ENCODE measurements at places on chromosomes 6 and 20.

DNA sequence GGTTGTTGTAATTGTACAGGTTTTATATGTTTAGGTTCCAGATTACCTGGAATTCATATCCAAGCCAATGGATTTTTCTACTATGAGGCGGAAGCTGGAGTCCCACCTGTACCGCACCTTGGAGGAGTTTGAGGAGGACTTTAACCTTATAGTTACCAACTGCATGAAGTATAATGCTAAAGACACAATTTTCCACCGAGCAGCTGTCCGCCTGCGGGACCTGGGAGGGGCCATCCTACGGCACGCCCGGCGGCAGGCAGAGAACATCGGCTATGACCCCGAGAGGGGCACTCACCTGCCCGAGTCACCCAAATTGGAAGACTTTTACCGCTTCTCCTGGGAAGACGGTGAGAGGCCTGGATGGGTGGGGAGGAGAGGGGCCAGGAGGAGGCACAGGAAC, 13.6 kb downstream of the BRPF3 start:
- DNase-seq: no peak

- DNase-seq: peak; percentile 79
These were observed 45.3 kb upstream of the PRELID3B start for GRCh38 chr20:59087829-59088433.

DNA sequence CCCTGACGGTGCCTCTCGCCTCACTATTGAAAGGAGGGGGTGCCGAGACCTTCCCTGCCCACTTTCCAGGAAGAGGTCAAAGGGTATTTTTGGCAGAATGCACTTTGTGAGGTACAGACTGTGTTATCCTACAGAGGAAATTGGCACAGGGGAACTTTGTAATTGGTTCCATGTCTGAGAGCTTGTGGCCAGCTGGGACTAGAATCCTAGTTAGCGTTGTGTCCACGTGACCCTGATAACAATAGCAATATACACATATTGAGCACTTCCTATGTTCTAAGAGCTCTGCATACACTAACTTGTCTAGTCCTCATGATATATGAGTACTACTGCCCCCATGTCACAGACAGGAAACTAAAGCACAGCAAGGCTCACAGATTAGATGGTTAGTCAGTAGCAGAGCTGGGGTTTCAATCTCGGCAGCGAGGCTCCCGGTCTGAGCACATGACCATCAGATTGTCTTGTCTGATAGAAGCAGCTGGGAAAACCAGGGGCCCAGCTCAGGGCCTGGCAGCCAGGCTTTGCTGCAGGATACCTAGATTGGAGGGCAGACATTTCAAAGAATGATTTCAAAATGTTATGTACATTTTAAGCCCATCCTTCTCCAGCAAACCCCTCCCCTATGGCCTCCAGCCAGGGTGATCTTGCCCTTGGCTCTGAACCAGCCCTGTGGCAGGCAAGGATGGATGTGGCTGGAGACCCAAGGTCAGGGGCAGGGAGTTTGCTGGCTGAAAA, 1.4 kb downstream of the MAPK13 start:
- peak; percentile 68 for DNase-seq

DNA sequence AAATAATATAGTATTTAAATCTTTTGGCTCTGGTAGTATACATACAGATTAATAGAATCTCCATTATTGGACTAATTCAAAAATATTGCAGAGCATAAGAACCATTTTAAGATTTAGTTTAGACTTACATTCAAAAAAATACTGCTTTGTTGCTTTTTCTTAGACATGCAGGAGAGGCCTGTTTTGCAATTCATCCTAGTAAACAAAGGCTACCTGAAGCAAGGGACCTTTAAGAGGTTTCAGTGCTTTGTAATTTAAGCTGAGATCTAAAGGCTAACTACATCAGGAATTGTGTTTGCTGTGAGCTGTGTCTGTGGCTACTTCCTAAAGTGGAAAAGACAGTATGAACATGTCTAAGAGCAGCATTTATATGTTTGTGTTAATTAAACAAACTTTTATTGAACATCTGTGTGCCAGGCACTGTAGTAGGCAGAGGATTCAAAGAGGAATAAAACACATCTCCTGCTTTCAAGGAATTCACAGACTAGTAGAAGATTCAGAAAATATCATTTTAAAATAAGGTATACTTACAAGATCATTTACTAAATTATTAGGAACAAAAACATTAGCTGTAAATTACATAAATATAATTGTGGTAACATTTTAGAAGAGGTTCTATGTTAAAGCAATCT, 29.1 kb upstream of the CALHM6 start:
- DNase-seq: no peak

DNA sequence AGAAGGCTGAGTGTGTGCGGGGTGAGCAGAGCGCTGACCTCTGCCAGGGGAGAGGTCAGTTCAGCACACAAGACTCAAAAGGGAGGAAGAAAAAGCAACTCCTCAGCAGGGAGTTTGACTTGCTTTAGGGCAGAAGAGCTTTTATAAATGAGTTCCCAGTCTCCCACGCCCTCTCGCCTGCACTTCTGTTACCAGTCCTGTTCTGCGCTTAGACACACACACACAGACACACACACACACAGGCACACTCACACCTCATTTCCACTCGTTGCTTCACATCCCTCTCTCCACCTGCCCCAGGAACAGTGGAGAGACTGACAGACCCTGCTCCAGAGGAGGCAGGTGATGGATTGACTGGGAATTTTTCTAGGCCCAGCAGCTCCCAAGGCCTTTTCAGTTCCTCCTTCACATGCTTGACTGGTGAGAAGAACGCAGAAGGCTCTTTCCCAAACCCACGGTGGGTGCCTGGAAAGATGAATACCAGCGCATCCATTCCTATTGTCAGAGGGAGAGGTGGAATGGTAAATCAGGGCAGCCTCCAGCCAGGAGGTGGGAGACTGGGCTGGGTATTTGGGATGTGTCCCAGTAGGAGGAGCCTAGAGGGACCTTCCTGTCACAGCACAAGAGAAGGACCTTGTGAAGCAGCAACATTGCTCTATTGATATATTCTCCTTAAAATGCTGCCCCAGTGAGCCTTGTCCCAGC, 43.7 kb downstream of the JAG1 start:
- no peak for DNase-seq

DNA sequence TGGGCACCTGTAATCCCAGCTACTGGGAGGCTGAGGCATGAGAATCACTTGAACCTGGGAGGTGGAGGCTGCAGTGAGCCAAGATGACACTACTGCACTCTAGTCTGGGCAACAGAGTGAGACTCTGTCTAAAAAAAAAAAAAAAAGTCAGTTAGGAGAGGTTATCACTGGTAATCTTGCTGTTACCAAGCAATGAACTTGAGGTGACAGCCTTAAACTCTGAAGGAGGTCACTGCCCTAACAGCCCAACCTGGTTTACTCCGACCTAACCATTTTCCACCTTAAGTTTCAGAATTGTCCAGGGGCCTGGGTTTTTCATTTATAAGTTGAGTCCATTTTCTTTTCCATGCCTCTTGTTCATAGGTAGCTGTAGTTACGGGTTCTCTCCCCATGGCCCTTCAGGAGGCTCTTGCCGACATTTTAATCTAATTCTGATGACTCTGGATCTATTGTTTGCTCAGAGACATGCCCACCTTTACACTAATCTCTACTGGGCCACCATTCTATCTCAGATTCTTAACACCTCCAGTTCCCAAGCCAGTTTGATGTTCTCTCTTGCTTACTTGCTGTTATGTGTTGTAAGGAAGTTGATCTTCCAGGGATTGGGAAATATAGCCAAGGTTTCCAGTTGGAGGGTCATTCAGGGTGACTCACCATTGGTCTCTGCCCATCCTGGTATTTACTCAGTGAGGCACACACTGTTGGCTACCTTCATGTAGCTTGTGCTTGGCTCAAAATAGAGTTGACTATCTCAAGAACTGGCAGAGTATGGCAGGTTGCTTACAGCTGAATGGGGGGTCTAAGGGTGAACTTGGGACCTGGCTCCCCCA, 29.1 kb downstream of the SHLD1 start:
- no peak for DNase-seq

- DNase-seq: no peak
These were observed 37.1 kb downstream of the AFG1L start for GRCh38 chr6:108331982-108332381.

DNA sequence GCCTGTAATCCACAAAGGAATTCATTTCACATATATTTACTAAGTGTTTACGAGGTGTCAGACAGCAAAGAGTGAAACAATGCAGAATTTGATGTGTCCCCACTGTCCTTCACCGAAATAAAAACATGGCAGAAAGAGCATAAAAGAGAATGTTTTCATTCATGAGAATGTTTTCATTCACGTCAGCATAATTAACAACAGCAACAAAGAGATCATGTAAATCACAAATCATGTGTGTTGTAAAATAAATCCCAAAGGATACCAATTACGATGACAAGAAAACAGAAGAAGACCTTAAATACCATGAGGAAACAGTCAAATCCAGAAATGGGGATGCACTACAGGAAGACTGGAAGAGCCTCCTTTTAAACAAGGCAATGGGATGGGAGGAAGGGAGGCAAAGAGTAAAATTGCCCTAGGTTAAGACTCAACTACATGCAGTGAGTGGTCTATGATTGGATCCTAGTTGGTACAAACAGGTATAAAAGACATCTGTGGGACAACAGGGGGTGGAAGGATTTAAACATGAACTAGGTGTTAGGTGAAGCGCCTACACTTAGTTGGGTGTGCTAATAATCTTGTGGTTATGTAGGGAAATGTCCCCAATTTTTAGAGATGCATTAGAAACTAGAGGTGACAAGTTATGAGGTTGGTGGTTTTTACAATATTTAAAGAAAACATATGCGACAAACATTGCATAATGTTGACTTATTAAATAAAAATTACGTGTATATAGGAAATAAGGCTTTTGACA, 1.5 kb downstream of the ZSCAN31 start:
- no peak for DNase-seq

- no peak for DNase-seq
These were observed 12.5 kb downstream of the PRIM2 start for GRCh38 chr6:57329933-57330332.

GRCh38 chr6:19836799-19837510, at the start of gene ID4:
Gene ID4 (plus strand): TSS chr6:19837370. CDS start chr6:19837755, 385 bp downstream.
- no peak for DNase-seq

DNA sequence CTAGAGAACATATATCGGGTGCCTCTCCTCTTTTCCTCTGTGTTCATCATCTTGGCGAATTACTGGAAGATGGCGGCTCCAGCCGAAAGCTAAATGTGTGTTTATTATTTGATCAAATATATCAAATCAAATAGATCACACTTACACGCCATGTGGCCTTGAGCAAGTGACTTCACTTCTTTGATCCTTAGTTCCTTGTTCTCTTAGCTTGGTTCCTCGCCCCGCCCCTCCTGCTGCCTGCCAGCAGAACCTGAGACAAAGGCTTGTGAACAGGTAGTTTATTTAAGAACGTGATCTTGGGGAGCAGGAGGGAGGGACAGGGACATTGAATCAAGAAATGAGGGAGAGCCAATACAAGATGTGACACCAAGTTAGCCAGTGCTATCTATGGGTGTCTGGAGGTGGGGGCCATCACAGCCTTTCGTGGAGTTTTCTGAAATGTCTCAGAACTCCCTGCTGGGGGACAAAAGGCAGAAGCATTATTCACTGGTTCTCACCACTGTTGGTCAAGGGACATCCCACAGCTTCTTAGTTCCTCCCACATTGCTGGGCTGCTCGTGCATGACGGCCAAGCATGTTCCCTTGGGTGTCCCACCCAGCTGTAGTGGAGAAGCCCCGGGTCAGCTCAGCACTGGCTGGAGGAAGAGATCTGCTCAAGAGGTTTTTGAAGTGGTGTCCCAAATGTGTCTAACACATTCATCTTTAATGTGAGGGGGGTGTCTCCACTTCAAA, 44.9 kb upstream of the RNF24 start:
- no peak for DNase-seq
